ENCODE measurements at places on chromosomes 12 and 14. TPM values are rescaled to one million over a fixed set of nuclear protein-coding genes. Genes with fewer than 3 reads are reported as not detected.

The PPP2R5C gene
- 110 TPM for total RNA-seq

The PZP gene
- not detected for total RNA-seq

The OTUB2 gene
- 3.7 TPM for total RNA-seq

The GLIPR1 gene
- 92.4 TPM for total RNA-seq

GRCh38 chr14:50023671-50024490 lies 92.5 kb downstream of the VCPKMT start:
- peak; percentile 87 for DNase-seq

DNA sequence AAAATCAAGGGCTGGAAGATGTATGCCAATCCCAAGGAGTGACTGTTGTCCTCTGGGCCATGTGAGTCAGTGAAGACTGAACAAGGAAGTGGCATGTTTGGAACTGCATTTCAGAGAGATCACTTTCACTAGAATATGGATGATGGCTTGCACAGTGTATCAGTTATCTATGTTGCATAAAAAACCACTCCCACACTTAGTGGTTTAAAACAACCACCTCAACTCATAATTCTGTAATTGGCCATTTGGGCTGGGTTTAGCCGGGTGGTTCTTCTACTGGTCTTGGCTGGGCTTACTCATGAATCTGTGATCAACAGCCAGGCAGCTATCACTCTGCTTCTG lies 15.4 kb downstream of the BDKRB1 start:
- peak; percentile 93 for DNase-seq

DNA sequence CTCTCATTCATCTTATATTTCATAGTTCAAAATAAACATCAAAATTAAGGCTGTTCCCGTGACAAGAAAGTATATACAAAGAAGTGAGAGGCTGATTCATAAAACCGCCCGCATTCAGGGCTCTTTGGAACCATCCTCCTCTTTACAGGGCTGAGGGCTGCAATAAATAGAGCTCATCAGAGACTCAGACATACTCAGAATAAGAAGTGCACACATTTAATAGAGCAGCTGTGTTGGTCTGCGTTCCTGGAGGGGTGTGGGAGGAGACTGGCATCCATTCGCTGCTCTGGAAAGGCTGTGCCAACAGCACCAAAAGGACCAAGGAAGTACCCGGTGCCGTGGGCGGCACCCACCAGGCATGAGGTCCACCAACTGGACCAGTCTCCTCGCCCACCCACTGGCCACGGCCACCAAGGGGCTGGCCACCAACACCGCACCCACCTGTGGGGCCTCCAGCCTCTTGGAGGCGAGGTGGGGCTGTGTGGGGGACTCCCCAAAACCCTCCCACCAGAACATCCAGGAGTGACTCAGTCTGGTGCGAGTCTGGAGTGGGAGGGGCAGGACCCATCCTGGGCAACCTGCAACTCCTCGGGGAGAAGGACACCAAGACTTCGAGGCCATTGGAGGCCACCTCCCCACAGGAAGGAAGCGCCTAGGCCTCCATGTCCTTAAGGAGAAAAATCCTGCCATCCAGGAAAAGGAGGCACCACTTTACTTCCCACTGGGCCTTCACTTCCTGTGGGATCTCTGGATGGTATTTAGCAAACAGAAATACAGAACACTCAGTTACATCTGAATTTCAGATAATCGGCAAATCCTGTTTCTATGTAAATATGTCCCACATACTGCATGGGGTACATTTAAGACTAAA lies 32.7 kb downstream of the VCPKMT start:
- DNase-seq, result peak; percentile 76

GRCh38 chr14:60945984-60946383 lies 34.9 kb downstream of the TRMT5 start:
- no peak for DNase-seq

GRCh38 chr14:54364555-54365415 lies 32.0 kb upstream of the CDKN3 start:
- peak; percentile 52 for DNase-seq

DNA sequence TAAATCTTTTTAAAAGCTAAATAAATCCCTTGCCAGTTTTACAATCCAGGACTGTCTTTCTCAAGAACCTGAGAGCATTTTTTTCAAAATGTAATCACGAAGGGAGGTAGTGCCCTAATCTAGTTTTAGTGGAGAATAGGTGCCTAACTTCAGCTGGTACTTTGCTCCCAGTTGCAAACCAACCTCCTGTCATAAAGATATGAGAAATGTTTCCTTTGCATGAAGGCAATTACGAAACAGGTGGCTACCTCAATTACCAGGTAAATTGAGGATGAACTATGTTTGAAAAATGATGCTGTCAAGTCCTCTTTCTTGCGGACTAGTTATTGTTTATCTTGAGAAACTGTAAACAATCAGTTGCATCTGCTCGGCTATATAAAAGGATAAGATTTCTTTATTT lies 437.9 kb downstream of the DAD1 start:
- no peak for DNase-seq

DNA sequence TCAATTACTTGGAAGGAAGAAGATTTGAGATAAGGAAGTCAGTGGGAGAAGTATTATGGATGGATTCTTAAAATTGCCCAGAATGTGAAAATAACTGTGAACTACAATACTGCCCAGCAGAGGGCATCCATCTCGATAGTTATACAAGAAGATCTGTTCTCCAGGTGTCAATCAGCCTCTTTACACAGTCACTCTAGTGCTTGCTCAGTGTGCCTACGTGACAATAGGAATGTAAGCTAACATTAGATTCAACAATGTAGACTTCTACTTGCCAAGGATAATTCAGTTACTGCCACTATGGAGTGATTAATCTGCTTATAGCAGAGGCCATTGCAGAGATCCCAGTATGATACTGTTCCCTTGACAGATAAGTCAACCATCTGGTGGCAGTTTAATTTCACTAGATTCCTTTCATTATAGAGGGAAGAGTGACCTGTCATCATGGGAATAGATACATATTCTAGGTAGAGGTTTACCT lies 10.6 kb upstream of the MAP4K5 start:
- peak; percentile 60 for DNase-seq

- no peak for DNase-seq
Observed at GRCh38 chr12:69481133-69481532, 10.9 kb downstream of the FRS2 start.

GRCh38 chr12:64780531-64781279 lies 21.5 kb upstream of the GNS start:
- DNase-seq, result peak; percentile 24
